B cell (primary cell): ENCODE measurements at places on chromosomes 4 and X. TPM values are rescaled to one million over a fixed set of nuclear protein-coding genes. Genes with fewer than 3 reads are reported as not detected.

Gene FGF2
- total RNA-seq, result not detected in 2 replicates

- no peak for DNase-seq
Observed at GRCh38 chr4:186104890-186105646, 564 bp downstream of the FAM149A start.

GRCh38 chrX:143336261-143336660 is 181.0 kb downstream of the SPANXN3 start:
- DNase-seq, result no peak

GRCh38 chr4:131288441-131288840 is 1860.7 kb upstream of the PCDH10 start:
- DNase-seq, result no peak

GRCh38 chrX:15167826-15168225 is 102.1 kb downstream of the ASB9 start:
- no peak for DNase-seq

- DNase-seq, result no peak
Observed at GRCh38 chr4:8704632-8705031, 112.1 kb downstream of the CPZ start.

DNA sequence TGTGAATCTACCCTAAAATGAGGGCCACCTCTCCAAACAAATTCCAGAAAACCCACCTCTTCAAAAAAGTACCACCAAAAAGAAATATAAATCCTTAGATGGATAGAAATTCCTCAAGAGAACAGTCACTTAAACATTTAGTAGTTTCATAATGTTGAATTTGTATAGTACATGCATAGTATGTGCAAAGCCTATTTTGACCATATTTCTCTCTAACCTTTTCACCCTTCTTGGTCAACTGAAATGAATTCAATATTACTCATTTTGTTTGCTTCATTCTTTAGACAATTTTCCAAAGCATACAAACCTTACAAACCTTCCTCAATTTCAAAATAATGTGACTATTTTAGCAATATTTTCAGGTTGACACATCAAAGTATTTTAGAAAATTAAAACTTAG is 4.1 kb downstream of the RHOXF1 start:
- no peak for DNase-seq
